Activated T-cell treated with anti-CD3 and anti-CD28 coated beads for 1 hour (primary cell): ENCODE measurements at places on chromosomes 13 and 19.

- no peak for DNase-seq
Measured at GRCh38 chr13:21639561-21639960, 31.3 kb upstream of the FGF9 start.

DNA sequence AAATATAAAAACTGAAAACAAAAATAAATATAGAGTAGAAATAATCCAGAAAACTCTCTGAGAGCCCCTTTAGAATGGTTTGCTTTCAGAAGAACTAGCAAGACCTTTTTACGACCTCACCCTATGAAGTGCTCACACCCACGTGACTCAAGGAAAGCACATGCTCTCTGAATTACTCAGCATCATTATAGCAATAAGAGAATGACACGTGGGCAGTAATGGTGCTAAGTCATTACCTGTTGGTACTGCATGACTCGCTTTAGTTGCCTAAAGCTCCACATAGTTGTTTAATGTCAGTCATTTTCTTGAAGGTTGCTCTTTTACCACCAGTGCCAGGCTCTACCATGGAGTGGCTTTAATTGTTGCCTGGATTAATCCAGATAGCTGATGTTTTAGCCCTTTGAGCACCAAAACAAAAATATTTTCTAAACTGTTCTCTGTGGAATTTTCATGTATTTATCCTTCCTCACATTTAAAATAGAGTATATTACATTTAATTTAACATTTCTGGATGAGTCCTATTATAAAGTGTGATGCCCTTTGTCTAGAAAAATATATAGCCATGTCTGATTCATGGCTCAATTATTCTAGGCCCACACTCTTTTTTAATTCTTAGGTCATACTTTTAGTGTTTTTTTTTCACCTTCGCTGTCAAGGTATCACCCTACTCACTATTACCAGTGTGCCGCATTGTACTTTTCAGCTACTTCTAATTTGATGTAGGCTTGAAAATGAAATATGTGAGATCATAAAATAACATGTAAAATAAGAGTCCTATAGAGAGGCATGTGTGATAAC is 56.8 kb downstream of the THSD1 start:
- DNase-seq, result no peak

GRCh38 chr19:46611776-46612175 is 10.6 kb downstream of the CALM3 start:
- no peak for DNase-seq

- no peak for DNase-seq
Measured at GRCh38 chr19:10945264-10945663, 15.6 kb upstream of the SMARCA4 start.

GRCh38 chr19:5293612-5294378 is 46.8 kb downstream of the PTPRS start:
- DNase-seq, result no peak

DNA sequence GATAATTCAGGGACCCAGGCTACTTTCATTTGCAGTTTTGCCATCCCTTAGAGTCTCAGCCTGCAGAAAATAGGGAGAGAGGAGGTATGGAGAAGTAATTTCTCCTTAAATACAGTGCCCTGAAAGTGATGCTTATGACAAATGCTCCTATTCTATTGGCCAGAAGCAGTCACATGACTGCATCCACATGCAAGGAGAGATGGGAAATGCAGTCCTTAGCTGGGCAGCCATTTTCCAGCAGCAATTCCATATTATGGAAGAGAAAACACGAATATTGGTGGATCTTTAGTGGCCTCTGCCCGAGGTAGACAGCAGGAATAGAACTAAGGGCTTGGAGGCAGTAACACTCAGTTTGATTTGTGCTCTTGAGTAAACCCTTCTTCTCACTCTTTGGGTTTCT is 39.4 kb downstream of the VAV1 start:
- DNase-seq, result no peak

DNA sequence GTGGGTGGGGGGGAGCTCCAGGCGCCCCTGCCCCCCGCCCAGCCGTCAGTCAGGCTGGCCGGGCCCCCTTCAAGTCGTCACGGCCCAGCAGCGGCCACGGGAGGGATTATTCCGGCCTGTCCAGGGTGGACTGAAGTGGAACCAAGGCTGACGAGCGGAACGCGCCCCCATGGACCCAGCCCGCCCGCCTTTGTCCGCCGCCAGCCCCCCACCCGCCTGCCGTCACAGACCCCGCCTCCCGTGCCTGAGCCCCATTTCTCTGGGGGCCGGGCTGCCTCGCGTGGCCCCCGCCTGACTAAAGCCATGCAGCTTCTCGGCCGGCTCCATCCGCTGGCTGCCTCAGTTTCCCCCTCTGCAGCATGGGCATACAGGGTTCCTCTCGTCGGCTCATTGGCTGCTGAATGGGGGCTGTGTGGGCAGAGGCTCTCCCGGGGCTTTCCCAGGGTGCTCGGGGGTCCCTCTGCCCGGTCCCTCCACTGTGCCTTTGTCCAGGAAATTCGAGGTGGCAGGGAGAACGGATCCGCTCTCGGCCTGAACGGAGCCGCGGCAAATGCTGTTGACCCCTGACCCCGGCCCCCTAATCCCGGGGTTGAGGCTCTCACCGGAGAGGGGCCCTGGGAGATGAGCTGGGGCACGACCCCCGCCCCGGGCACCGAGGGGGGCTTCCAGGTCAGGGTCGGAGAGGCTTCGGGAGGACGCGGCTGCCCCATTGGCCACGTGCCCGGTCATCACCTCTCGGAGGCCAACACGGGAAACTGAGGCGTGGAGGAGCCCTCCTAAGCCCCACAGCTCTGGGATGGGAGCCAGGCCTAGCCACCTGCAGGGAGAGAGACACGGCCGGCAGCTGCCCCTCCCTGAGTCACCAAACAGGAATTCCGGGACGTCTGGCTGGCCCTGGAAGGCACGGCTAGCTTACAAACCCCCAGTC is 27.4 kb downstream of the EFNA2 start:
- DNase-seq, result no peak

DNA sequence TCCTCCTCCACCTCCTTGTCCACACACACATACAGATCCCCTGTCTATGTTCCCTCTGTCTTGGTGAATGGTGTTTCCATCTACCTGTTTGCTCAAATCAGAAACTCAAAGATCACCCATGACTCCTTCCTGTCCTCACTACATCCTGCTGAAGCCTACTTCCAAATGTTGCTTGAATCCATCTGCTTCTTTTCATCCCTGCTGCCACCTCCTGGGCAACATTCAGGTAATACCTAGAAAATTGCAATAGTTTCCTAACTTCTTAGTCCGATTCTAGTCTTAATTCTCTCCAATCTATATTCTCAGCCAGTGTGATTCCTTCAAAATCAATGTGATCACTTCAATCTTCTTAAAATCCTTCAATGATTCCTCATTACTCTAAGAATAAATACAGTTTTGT is 155.5 kb upstream of the STARD13 start:
- no peak for DNase-seq

GRCh38 chr19:53977991-53978731 is 13.3 kb upstream of the CACNG6 start:
- DNase-seq, result no peak

DNA sequence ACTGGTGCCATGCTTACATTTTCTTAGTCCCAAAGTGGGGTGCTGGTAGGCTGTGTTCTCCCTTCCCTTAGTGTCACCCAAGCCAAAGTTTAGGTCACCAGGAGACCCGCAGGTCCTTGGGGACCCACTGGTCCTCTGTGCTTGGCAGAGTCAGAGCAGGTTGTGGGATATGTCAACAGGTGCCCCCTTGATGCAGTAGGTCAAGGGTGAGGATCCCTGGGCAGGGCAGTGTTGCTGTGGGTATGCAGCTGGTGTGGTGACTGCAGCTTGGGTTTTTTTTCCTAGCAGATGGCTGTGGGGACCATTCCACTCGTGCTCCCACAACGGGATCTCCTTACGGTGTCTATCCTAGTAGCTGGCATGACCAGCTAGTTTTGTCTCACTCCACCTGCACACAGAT is 23.7 kb downstream of the NHLRC3 start:
- DNase-seq, result no peak

GRCh38 chr13:25967144-25967543 is 84.7 kb downstream of the SHISA2 start:
- DNase-seq, result no peak

DNA sequence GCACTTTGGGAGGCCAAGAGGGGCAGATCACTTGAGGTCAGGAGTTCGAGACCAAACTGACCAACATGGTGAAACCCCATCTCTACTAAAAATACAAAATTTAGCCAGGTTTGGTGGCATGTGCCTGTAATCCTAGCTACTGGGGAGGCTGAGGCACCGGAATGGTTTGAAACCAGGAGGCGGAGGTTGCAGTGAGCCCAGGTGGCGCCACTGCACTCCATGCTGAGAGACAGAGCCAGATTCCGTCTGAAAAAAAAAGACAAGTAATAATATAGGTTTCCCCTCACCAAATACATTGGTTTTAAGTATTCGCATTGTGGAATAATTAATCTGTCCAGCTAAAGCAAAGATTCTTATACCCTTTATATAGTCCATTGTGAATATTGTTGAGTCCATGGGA is 1544.6 kb downstream of the OLFM4 start:
- no peak for DNase-seq

DNA sequence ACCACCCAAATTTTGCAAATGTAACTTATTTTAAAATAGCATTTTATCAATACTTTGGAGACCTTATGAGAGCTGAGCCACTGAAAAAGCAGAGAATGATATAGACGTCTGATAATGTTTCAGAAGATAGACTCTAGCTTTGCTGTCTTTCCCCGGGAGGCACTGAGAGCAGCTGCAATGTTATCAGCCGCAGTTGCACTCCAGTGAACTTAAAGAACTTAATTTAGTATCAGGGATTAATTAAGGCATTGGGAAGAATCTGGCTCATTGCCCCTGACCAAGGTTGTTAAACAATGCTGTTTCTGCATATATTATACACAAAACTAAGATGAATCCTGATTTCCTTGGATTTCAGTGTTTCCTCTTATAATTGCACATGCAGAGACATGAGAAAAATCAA is 75.7 kb upstream of the SGCG start:
- DNase-seq, result no peak

GRCh38 chr13:112802802-112803195 is 113.0 kb downstream of the ATP11A start:
- DNase-seq, result no peak

DNA sequence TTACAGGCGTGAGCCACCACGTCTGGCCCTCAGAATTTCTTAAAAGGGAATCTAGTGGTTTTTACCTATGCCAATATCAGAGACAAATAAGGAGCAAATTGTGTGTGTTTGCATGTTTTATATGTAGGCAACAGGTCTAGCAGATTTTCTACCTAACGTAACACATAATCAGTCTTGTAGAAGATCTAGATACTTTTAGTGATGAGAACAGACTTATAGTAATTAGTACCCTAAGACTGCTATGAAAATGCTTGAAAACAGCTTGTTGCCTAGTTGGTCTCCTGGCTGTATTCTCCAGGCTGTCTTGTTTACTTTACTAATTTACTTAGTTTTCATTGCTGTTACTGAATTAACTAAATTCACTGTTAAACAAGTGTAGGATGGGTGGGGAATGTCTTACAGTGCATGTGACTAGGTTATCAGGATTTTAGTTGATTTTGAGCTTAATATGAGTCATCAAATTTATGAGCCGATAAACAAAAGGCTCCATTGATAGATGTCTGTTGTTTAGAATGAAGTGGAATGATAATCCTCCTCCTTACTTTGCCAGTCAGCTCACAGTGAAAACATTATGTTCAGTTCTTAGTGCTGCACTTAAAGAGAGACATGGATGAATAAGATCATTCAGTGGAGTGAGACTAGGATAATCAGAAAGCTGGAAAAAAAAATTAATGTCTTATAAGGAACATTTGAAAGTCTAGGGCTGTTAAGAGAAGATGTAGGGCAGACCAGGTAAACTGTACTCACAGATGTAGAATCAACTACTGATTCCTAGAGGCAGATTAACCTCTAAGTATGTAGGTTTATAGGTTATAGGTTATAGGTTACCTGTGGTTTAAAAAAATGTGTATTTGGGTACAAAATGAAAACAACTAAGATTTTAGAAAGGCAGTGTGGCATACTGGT is 22.4 kb downstream of the GTF2F2 start:
- DNase-seq, result no peak

- no peak for DNase-seq
Measured at GRCh38 chr13:110225609-110226574, 81.1 kb downstream of the COL4A1 start.

GRCh38 chr19:8423817-8424223 is 10.7 kb downstream of the MARCHF2 start:
- no peak for DNase-seq

DNA sequence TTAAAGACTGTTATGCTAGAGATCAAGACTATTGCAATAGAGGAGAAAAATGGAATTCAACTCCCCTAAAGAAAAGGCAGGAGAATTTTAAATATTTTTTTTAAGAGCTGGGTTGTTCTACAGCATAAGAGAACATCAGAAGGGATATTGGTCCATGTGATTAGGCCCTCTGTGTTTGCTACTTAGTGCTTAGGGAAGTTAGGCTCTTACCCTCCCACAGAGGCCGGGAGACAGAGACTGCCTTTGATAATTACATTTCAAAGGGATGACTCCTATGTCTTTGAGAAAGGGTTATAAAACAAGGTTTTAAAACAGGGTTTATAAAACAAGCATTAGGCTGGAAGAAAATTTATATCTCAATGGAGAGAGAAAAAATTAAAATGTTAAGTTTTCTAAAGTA is 1248.1 kb upstream of the PCDH20 start:
- DNase-seq, result no peak

- DNase-seq, result no peak
Measured at GRCh38 chr19:35015270-35015953, 14.9 kb upstream of the SCN1B start.

GRCh38 chr19:13906521-13906904 is 512 bp downstream of the CC2D1A start:
- DNase-seq, result no peak

DNA sequence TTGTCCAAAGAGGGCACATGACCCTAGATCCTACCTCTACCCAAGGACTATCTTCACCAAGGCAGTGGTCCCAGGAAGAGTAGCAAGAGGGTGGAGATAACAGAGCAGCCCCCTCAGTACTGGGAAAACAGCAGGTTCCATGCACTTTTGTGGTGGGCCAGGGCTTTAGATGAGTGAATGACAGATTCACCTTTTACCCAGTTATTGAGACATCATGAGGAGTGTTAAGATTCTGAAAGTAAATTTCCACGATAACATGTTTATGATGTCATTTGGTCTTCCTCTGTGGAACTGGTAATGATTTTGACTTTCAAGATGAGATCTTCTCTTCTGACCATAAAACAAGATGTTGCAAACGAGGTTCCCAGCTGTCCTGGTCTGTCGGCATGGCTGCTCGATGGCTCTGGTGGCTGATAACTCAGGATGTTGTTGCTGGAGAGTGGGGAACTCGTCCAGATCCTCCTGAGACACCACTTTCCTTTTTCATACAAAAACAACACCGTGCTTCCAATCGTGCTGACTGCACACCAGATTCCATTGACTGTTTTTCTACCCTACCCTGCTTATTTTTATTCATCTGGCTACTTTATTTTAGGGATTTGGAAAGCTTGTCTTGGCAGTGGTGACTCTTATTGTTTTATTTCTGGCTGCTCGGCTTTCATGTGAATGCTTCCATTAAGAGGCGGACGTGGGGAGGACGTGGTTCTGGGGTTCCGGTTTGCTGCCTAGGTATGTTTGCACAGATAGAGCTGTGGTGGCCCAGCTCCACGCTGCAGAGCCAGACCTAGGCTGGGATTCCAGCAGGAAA is 88.5 kb downstream of the LRCH1 start:
- DNase-seq, result no peak
